ENCODE measurements at places on chromosomes 4 and X. TPM values are rescaled to one million over a fixed set of nuclear protein-coding genes. Genes with fewer than 3 reads are reported as not detected.

GRCh38 chr4:168797738-168798375 lies 212.2 kb downstream of the CBR4 start:
- no peaks in the 10 kb centered on the region for H3K4me1 ChIP-seq
- DNase-seq = no peak
- no peaks in the 10 kb centered on the region for H3K27me3 ChIP-seq
- no peak overlapping the region for H3K27ac ChIP-seq
- H3K36me3 ChIP-seq = no peaks in the 10 kb centered on the region
- H3K4me3 ChIP-seq = no peak overlapping the region

MAGEE2 gene
- total RNA-seq = not detected

DNA sequence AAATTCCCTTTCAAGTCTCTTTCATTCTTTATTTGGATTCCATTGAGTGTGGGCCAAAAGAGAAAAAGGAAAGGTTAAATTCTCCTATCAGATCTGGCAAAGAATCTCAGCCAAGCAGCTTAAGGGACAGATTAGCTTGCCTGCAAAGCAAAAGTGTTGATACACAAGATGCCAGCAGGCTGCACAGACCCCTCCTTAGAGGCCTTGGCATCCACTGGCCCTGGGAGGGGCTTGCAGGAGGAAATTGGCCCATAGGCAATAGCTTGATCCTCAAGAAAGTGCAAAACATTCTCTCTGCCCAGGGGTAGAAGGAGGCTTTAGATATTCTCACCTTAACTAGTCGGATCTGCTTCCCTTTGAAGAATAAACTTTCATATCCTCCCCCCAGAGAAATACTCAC lies 300.4 kb upstream of the CPEB2 start:
- H3K4me3 ChIP-seq = no peak overlapping the region
- no peak for DNase-seq
- no peak overlapping the region for H3K27ac ChIP-seq

GRCh38 chr4:174056959-174057358 lies 226.5 kb downstream of the FBXO8 start:
- H3K27me3 ChIP-seq = peaks cover 5% of the 10 kb centered on the region
- H3K4me3 ChIP-seq = no peak overlapping the region
- H3K36me3 ChIP-seq = no peaks in the 10 kb centered on the region
- DNase-seq = no peak
- H3K4me1 ChIP-seq = no peaks in the 10 kb centered on the region

GAGE12F gene
- not detected for total RNA-seq

RPL34 gene
- total RNA-seq = 1,847 TPM

- peaks cover 2% of the 10 kb centered on the region for H3K4me1 ChIP-seq
- H3K27ac ChIP-seq = no peak overlapping the region
- no peak for DNase-seq
- peaks cover 1% of the 10 kb centered on the region for H3K27me3 ChIP-seq
Measured at GRCh38 chrX:15299941-15300851, 15.2 kb downstream of the ASB11 start.

LAGE3 gene
- 34.7 TPM for total RNA-seq

LANCL3 gene
- total RNA-seq = 0.18 TPM

GRCh38 chrX:19718642-19719041 lies 168.8 kb downstream of the SH3KBP1 start:
- H3K4me3 ChIP-seq = no peak overlapping the region
- H3K27ac ChIP-seq = no peak overlapping the region
- no peaks in the 10 kb centered on the region for H3K27me3 ChIP-seq
- peaks cover 56% of the 10 kb centered on the region for H3K4me1 ChIP-seq
- peaks cover 8% of the 10 kb centered on the region for H3K36me3 ChIP-seq
- no peak for DNase-seq

- H3K36me3 ChIP-seq = no peaks in the 10 kb centered on the region
- no peak overlapping the region for H3K27ac ChIP-seq
- peaks cover 8% of the 10 kb centered on the region for H3K4me1 ChIP-seq
- no peak for DNase-seq
- H3K27me3 ChIP-seq = peaks cover 3% of the 10 kb centered on the region
Measured at GRCh38 chrX:18875256-18875878, 108.5 kb downstream of the PHKA2 start.

- no peak overlapping the region for H3K4me3 ChIP-seq
- H3K27ac ChIP-seq = no peak overlapping the region
- H3K27me3 ChIP-seq = peaks cover 10% of the 10 kb centered on the region
- DNase-seq = no peak
Measured at GRCh38 chrX:69493766-69494165, 10.4 kb upstream of the NALF2 start.

GRCh38 chr4:169986369-169986768 lies 39.8 kb downstream of the MFAP3L start:
- no peak overlapping the region for H3K27ac ChIP-seq
- no peaks in the 10 kb centered on the region for H3K36me3 ChIP-seq
- no peaks in the 10 kb centered on the region for H3K4me1 ChIP-seq
- H3K4me3 ChIP-seq = no peak overlapping the region
- H3K27me3 ChIP-seq = peaks cover 8% of the 10 kb centered on the region

DNA sequence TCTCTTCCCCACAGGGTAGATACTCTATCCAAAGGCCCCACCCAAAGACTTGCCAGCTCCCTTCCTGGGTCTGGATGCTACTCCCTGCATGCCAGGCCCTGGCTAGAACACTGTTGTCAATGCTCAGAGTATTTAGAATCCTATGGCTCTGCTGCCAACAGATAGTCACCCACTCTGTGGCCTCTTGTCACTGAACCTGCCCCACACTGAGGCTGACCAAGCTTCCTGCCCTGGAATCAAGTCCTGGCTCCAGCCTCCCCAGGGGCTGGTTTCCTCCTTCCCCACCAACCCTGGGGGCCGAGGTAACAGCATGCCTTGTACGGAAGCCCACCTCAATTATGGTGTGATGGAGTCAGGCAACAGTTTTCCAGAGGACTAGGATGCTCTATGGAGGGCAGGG lies 63.3 kb downstream of the EFNB1 start:
- H3K4me1 ChIP-seq = peaks cover 4% of the 10 kb centered on the region
- no peak overlapping the region for H3K4me3 ChIP-seq
- no peaks in the 10 kb centered on the region for H3K27me3 ChIP-seq
- no peak overlapping the region for H3K27ac ChIP-seq

GRCh38 chrX:122220644-122221373 lies 963.3 kb upstream of the GRIA3 start:
- no peak overlapping the region for H3K4me3 ChIP-seq
- H3K36me3 ChIP-seq = no peaks in the 10 kb centered on the region
- no peak overlapping the region for H3K27ac ChIP-seq
- no peaks in the 10 kb centered on the region for H3K4me1 ChIP-seq

DNA sequence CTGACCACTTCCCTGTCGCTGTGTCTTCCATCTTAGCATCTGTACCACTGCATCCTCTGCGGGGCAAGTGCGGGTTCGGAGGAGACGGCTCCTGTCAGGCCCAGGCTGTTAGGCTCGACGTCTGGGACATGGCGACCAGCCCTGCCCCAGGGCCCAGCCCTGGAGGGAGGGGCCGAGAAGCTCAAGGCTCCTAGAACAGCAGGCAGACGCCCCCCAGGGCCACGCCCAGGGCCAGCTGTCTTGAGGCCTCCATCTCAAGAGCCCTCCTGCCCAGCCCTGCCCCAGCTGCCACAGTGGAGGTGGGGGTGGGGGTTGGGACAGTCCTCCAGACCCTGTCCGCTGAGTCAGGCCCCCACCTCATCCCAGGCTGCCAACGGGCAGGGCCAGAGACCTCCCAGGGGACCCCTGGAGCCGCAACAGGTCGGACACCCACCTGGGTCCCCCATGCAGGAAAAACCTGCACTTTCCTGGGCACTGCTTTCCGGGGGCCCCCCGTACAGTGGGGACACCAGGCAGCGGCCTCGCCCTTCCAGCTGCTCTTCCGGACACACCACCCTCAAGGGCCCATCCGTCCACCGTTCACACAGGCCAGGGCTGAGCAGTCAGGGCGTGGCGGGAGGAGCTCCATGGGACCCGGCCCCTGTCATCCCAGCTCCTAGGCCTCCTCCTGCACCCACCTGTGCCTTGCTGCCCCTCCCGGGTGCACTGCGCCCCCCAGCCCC lies 83.1 kb downstream of the FAM53A start:
- no peak overlapping the region for H3K4me3 ChIP-seq
- H3K36me3 ChIP-seq = no peaks in the 10 kb centered on the region
- no peak for DNase-seq
- H3K4me1 ChIP-seq = peaks cover 13% of the 10 kb centered on the region

- H3K36me3 ChIP-seq = no peaks in the 10 kb centered on the region
- peaks cover 37% of the 10 kb centered on the region for H3K4me1 ChIP-seq
- no peak overlapping the region for H3K4me3 ChIP-seq
- H3K27me3 ChIP-seq = no peaks in the 10 kb centered on the region
Measured at GRCh38 chr4:100100985-100101384, 89.3 kb downstream of the DDIT4L start.

NEUROG2 gene
- not detected for total RNA-seq

- peaks cover 77% of the 10 kb centered on the region for H3K4me1 ChIP-seq
- peak overlapping the region; percentile 5 for H3K27ac ChIP-seq
- H3K36me3 ChIP-seq = peaks cover 10% of the 10 kb centered on the region
- peak; percentile 40 for DNase-seq
Measured at GRCh38 chr4:38677441-38677840, 13.4 kb downstream of the KLF3 start.

GRCh38 chrX:45719751-45720501 lies 519.2 kb upstream of the DIPK2B start:
- no peak overlapping the region for H3K4me3 ChIP-seq
- H3K4me1 ChIP-seq = peaks cover 38% of the 10 kb centered on the region
- DNase-seq = no peak

CORIN gene
- not detected for total RNA-seq

EIF2S3 gene
- total RNA-seq = 316 TPM

Data from activated CD4-positive, alpha-beta T cell treated with anti-CD3 and anti-CD28 coated beads for 36 hours (primary cell).